ENCODE measurements at places on chromosomes 16 and 17. TPM values are rescaled to one million over a fixed set of nuclear protein-coding genes. Genes with fewer than 3 reads are reported as not detected.

The KRTAP1-5 gene
- not detected for total RNA-seq

The KRT12 gene
- total RNA-seq: not detected

The CRHR1 gene
- not detected for total RNA-seq

- DNase-seq: no peak
These were observed 295.1 kb upstream of the SOX9 start for GRCh38 chr17:71825687-71826086.

DNA sequence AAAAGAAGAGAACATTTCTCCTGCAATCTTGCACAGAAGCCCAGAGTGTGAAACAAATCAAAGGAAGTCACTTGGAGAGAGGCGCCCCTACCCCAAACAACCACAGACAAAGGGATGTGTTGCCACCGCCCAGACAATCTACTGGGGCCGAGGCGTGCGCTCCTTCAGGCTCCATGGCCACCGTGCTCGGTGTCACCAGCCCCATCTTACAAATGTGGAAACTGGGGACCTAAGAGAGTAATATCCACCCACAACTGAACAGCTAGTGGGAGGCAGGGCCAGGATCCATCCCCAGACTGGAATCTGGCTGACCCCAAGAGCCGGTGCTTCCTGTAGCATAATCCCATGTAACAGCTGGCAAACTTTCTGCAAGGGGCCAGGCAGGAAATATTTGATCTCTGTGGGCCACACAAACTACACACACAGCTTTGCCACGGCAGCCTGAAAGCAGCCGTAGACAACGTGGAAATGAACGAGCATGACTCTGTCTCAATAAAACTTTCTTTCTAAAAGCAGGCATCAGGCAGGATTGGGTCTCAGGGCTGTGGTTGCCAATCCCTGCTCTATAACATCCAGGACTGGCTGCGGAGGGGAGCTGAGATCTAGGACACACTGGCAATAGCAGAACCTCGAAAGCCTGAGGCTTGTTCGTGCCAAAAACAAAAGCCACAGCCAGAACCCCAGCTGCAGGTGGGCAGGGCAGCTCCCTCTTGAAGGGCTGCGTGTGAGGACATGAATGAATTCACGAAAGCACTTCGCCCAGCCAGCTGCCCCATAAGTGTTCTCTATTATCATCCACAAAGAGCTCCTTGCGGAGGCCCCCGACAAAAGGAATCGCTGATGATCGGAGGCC lies 26.6 kb upstream of the GINS2 start:
- peak; percentile 85 for DNase-seq

The ERN2 gene
- not detected for total RNA-seq

DNA sequence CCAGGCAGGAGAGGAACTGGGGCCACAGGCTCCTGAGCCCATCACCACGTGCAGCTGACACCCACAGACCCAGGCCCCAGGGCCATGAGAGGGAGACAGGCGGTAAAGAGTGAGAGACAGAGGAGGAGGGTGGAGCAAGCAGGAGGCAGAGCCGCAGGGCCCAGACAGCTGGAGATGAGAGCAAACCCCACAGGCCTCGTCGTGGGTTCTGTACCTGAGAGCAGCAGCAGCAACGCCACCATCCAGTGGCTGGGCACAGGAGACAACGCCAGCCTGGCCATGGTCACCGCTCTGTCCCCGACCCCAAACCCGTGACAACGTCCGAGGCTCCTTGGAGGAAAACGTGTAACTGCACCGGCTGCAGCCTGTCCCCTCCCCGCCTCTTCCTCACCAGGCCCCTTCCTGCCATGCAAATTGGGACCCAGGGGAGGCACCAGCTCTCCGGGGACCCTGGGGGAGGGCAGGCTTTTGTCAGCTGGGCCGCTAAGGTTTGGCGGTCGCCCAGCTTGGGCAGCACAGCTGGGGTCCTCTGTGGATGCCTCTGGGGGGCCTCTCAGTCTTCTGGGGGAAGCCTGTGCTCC lies at the start of gene CD79B:
Gene CD79B, minus strand, starts transcription at position 351 of the 581 bp plus-strand sequence. Its CDS starts 70 bp downstream, at position 281.
- DNase-seq: no peak

The DNAH17 gene
- total RNA-seq: under 0.01 TPM

The IGFALS gene
- total RNA-seq: not detected

The GPT2 gene
- total RNA-seq: 6.0 TPM

DNA sequence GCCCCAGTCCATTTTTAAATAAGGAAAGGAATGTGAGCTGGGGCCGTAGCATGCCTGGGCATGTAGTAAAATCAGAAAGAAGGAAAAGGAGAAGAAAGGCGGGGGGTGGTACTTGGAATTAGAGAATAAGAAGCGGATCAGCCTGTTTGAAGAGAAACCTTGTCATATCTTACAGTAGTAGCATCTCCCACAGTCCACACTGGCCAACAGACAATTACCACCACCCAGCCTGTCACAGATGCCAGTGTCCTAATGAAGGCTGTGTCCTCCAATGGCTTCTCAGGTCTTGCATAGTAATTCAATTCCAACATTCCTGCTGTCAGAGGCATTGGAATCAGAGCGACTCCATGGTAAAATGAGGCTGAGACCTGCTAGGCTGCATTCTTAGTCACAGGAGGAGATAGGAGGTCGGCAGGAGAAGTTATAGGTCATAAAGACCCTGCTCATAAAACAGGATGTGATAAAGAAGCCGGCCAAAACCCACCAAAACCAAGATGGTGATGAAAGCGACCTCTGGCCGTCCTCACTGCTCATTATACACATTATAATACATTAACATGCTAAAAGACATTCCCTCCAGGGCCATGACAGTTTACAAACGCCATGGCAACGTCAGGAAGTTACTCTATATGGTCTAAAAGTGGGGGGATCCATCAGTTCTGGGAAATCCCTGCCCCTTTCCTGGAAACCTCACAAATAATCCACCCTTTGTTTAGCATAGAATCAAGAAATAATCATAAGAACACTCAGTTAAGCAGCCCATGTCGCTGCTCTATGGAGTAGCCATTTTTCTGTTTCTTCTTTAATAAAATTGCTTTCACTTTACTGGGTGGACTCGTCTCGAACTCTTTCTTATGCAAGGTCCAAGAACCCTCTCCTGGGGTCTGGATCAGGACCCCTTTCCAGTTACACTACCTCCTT lies 9.6 kb upstream of the AKAP10 start:
- no peak for DNase-seq

GRCh38 chr16:13829697-13830299 lies 90.2 kb upstream of the ERCC4 start:
- DNase-seq: no peak

GRCh38 chr17:48048384-48049126 lies 396 bp downstream of the NFE2L1 start:
- peak; percentile 90 for DNase-seq

The TPSD1 gene
- not detected for total RNA-seq

GRCh38 chr17:37130984-37131446 lies 182.3 kb downstream of the AATF start:
- DNase-seq: no peak

- DNase-seq: no peak
These were observed 30.8 kb downstream of the BEAN1 start for GRCh38 chr16:66457888-66458287.

The DHODH gene
- total RNA-seq: 2.6 TPM

GRCh38 chr16:48235058-48235555 lies 9.0 kb upstream of the LONP2 start:
- no peak for DNase-seq

GRCh38 chr16:67030221-67030962 lies 1.4 kb downstream of the CBFB start:
- DNase-seq: no peak

The SCNN1G gene
- total RNA-seq: 0.65 TPM

GRCh38 chr16:86357303-86357702 lies 153.0 kb upstream of the FOXF1 start:
- no peak for DNase-seq

The CCT6B gene
- 0.44 TPM for total RNA-seq

GRCh38 chr17:35616536-35616935 lies 29.4 kb downstream of the AP2B1 start:
- peak; percentile 44 for DNase-seq

DNA sequence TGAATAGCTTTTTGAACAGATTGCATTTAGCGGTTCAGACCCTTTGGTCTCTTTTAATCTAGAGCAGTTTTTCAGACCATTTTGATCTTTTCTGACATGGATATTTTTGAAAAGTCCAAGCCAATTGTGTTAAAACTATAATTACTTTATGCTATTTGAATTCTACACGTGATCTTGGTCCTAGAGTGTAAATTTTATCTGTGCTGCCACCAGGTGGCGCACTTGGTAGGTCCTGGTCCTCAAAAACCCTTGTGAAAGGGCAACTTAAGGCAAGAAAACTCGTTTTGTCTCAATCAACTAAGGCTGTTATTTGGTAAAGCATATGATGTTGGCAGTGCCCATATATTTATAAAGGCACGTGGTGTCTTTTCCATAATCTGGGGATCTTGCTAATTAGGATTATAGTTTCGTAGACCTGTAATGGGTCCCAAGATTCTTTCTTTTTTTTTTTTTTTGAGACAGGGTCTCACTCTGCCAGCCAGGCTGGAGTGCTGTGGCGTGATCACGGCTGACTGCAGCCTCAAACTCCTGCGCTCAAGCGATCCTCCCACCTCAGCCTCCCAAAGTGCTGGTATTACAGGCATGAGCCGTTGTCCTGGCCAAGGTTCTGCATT lies 43.9 kb upstream of the TEX2 start:
- peak; percentile 81 for DNase-seq

DNA sequence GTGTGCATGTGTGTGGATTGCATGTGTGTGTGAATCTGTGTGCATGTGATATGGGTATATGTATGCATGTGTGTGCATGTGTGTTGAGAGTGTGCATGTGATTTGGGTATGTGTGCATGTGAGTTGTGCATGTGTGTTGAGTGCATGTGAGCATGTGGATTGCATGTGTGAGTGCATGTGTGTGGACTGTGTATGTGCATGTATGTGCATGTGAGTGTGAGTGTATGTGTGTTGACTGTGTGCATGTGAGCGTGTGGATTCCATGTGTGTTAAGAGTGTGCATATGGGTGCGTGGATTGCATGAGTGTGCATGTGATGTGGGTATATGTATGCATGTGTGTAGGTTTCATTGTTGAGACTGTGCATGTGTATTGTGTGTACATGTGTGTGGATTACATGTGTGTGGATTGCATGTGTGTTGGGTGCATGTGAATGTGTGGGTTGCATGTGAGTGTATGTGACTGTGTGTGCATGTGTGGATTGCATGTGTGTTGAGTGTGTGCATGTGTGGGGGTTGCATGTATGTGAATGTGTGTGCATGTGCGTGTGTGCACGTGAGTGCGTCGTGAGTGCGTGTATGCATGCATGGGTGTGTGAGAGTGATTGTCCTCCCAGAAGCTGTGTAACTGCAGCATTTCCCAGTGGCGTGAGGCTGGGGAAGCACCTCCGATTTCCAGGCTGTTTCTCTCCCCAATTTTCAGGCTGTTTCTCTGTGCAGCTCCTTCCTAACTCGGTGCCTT lies 19.4 kb downstream of the C1QTNF1 start:
- DNase-seq: no peak

DNA sequence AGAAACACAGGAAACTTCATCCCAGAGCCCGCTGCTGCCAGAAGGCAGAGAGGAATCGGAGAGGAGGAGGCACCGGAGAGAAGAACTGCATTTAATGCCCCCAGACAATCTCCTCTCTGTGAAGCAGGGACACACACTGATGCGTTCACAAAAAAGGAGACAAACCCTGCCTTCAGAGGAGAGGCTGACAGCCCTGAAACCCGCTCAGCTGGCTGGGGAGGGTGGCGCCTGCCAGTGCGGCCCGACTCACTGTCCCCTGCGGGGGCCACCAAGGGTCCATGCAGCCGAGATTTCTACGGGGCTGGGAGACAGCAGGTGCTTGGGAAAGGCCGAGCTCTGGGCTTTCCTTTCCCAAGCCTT lies 21.9 kb upstream of the CACNG1 start:
- DNase-seq: no peak

The CCL4 gene
- not detected for total RNA-seq

- no peak for DNase-seq
These were observed 15.5 kb upstream of the SNTB2 start for GRCh38 chr16:69171325-69172084.

GRCh38 chr16:2776500-2777139 lies 460 bp downstream of the ELOB start:
- DNase-seq: peak; percentile 29

GRCh38 chr17:33936764-33937163 lies 318.3 kb upstream of the CCL2 start:
- DNase-seq: no peak

The ALOX15B gene
- total RNA-seq: not detected

The SLC22A31 gene
- total RNA-seq: not detected

The PYY gene
- not detected for total RNA-seq

- DNase-seq: peak; percentile 65
These were observed 16.7 kb downstream of the GNGT2 start for GRCh38 chr17:49193513-49194296.

DNA sequence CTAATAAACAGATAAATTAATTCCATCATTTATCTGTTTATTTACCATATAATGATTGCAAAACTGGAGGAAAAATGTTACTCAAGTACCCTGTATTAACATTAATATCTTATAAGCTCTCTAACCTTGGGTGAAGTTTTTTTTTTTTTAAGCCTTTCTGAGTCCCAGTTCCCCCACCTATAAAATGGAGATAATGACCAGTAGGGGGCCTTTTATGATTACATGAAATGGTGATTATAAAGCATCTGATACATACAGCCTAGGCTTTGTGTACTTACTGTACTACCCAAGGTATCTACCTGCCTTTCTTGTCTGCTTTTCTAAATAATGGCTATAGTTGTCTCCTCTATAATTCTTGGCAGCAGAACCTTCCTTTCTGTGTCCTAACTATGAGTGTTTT lies 22.6 kb downstream of the LRRC36 start:
- peak; percentile 65 for DNase-seq

GRCh38 chr17:43309505-43310332 lies 75.9 kb upstream of the RNU2-1 start:
- no peak for DNase-seq

DNA sequence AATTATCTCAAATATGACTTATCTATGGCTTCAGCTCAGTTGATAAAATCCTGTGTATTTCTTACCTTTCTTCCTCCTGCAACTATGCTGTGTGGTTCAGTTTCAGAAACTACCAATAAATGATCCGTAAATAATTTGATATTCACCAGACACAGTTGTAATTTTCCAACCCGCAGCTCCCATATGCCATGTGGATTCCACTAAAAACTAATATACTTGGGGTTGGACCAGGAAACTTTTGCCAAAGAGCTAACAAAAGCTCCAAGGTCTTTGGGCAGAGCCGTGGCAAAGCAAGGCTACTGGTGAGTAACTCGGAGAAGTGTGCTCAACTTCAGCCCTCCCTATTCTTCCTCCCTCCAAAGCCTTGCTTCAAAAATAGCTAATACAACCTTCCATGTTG lies 2.3 kb upstream of the CHST6 start:
- no peak for DNase-seq

GRCh38 chr17:18184143-18185031 lies 759 bp downstream of the ALKBH5 start:
- DNase-seq: peak; percentile 48

DNA sequence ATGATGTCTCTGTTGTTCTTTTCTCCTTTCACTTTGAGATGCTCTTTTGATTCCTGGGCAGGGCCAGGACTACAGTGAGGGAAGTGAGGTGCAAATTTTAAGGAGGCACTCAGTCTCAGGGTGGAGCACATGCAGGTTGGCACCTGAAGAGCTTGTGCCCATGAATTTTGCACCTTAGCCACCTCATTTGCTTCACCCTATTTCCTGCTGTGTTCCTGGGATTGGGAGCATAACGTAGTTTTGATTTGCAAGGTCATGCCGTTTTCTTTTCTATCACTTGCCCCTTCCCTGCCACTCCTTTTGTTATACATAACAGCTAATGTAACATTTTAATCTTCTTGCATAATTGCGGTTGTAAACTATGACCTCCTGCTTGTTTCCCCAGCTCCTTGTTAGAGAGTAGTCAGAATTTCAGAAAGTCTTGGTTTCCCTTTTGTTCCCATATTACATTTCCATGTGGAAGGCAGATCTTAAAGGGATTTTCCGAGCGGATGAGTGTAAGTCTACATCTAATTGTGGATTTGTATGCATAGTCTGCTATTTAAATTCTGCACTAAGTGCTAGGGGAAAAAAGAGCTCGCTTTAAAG lies 9.8 kb downstream of the PMFBP1 start:
- no peak for DNase-seq

Data from lung microvascular endothelial cell (primary cell).